NCI-H524 treated with DMSO at 0.1 percent for 48 hours (cell line): ENCODE measurements at places on chromosomes 1 and 21.

GRCh38 chr1:154335025-154335714 lies 9.8 kb downstream of the ATP8B2 start:
- DNase-seq: no peak

GRCh38 chr1:5649166-5649551 lies 343.1 kb downstream of the NPHP4 start:
- DNase-seq: no peak

DNA sequence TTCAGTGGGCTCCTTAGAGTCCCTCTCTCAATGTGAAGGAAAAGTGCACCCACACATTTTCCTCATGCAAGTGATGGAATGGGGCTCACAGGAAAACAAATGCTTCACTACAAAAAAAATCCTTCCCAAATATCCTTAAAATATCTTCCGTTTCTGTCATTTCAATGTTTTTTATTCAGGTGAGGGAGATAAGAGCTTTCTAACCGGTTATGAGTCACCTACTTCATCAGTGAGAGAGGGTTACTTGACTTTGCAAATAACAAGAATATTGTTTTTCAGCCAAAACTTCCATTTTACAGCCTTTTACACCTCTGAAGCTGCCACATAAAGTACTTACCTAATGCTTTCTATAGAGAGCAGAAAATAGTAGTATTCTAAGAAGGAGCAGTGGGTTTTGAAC lies 98.3 kb upstream of the CD55 start:
- no peak for DNase-seq

DNA sequence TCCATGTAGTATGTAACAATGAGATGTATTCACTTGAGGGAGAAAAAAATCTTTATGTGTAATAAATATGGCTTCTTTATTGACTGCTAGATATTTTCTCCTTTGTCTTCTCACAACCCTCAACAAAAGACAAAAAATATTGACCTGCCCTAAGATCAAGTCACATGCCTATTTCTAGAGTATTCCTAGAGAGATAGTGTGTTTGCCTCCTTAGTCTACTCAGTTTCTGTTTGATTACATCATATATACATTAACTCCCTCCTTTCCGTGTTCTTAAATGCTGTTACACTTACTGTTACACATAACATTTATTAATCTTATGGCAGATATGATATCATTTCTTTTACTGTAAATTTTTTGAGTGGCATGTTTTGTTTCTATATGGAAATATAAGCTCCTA lies 281.6 kb upstream of the RGS18 start:
- DNase-seq: no peak

- DNase-seq: no peak
Measured at GRCh38 chr1:66231217-66231616, 302.7 kb upstream of the SGIP1 start.

- no peak for DNase-seq
Measured at GRCh38 chr1:40307186-40307585, 9.9 kb downstream of the COL9A2 start.

DNA sequence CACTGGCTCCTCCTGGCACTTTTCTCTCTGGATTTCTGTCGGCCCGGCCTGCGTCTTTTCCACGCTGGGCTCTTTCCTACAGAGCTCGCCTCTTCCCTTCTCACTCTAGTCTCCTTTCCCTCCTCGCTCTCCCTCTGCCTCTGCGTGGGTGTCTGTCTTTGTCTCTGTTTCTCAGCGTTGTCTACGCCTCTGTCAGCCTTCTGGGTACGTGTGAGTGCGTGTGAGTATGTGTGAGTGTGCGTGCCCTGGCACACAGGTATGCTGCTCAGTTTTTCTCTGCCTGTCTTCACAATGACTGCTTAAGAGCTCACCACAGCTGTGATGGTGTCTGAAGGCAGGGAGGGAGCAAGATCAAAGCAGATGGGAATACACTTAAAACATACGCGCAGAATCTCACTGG lies 77.7 kb downstream of the KIRREL1 start:
- no peak for DNase-seq

- no peak for DNase-seq
Measured at GRCh38 chr1:201245082-201245481, 38.2 kb upstream of the PKP1 start.

DNA sequence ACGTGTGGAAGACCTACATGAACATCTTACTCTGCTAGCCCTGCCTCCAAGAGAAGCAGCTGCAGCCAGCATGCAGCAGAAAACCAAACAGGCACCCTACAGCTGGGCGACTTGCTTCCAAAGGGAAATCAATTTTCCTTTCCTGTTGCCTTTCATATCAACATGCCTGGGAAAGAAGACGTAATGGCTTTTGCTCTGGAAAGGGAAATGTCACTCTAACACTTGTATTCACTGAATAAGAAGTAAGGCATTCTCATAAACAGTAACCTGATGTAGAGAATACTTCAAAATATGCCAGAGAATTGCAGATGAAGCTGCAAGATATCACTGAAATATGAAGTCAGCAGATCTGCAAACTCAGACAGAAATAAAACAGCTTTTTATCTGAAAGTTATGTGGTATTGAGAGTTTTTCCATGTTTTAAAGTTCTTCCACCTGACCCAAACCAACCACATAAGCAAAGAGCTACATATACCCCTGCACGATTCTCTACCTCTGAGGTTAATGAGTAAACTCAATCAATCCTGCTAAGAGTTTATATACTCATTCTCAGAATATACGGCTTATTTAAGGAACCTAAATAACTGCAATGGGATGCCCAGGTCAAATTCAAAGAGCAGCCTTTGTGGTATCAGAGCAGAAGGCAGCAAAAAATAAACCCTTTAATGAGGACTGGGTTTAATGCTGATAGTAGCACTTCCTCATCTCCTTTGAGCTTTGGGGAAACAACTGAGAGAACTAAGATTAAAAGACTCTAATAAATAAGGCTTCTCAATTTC lies 150.9 kb downstream of the RERE start:
- DNase-seq: no peak

DNA sequence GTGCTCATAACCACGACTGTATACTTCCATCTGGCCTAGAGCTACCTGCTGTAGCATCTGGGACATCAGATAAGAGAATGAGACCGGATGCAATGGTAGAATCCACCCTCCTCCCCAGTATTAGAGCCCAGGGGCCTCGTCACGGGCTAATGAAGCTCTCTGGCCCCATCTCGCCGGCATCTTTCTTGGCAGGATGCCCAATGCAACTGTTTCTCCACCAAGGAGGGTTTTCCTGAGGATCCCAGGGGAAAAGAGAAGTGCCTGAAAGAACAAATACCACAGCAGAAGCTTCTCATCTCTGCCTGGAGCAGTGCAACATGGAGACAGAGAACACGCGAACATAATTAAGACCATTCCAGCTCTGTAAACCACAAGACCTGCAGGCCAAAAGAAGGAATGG lies 80.0 kb downstream of the VWA5B1 start:
- DNase-seq: peak; percentile 53

DNA sequence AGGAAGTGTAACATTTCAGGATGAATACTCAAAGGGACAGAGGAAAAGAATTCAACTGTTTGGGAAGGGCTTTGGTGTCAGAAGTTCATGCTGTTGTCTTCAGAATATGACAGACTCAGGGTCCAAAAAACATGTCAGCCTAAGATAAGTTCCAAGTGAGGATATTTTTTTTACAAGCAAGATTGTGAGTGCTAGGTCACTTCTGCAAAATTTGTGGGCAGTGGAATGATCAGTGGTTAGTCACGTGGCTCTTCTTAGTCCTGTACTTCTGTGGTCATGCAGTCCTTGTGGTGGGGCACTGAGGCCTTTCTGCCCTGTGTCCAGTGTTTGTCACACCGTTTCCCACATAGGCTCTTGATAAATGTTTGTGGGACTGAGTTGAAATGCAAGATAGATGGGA lies 5.2 kb downstream of the RGL1 start:
- no peak for DNase-seq

GRCh38 chr1:2552189-2552588 lies 4.0 kb upstream of the TNFRSF14 start:
- DNase-seq: no peak

GRCh38 chr1:160486453-160486852 lies 36.6 kb downstream of the SLAMF6 start:
- no peak for DNase-seq

GRCh38 chr1:55309053-55309452 lies 93.9 kb upstream of the USP24 start:
- no peak for DNase-seq

GRCh38 chr1:186745531-186746146 lies 65.4 kb upstream of the PTGS2 start:
- DNase-seq: no peak

- no peak for DNase-seq
Measured at GRCh38 chr1:222996310-222996975, 146.6 kb downstream of the TLR5 start.

DNA sequence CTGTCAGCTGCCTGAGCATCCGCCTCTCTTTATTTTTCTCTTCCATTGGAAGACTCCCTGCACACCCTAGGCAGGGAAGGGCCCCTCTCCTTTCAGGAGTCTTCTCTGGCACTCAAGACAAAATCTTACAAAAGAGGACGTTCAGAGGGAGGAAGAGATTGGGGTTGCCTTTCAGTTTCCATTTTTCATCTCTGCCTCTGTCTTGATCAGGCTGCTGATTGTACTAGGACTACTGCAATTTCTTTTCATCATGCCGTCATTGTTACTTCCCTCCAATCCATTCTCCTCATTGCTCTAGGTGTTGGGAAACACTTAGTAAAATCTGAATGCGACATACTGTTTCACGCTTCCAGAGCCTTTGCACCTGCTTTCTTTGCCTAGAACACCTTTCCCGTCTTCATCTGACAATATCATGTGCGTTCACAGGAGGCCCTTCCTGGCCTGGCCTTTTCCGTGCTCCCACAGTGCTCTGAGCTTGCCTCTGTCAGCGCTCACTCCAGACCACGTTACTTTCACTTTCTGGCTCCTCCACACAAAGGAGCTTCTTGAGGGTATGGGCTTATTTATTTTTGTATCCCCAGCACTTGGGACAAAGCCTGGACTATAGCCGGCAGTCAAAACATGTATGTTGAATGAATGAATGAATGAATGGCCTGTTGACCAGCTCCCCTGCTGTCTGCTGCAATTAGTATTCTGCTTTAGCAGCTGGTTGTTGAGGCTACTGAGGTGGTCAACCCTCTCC lies 10.9 kb downstream of the LRRC71 start:
- DNase-seq: no peak

DNA sequence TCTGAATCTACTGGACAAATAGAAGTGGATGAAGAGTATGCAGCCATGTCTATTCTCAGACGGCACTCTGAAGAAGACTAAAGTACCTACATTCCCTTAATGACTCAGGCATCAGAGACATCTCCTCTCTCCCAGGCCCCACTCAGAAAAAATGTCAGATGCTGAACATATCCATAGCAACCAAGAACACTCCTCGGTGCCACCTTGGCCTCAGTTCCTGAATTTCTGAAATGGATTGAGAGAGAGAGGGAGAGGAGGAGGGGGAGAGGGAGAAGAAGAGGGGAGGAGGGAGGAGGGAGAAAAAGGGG lies 16.0 kb upstream of the OVAAL start:
- DNase-seq: no peak

DNA sequence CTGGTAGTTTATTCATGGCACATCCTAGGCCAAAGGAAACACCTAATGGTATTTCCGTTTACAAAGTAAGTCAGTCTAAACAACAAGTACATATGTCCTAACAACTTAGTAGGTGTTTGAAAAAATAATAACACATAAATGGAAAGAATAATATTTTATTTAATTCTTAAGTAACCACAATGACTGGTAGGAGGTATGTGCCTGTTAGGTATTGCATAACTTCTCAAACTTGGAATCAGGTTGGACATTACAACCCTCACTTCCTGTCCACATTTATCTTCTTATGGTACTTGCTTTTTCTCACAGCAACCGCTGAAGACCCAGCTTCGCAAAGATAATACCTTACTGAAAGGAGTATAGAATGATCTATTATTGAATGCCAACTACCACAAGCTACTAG lies 64.2 kb downstream of the VPS13D start:
- DNase-seq: no peak

- no peak for DNase-seq
Measured at GRCh38 chr1:192610112-192610889, 25.6 kb upstream of the RGS13 start.

- no peak for DNase-seq
Measured at GRCh38 chr1:47849591-47850261, 147.5 kb downstream of the TRABD2B start.

- DNase-seq: no peak
Measured at GRCh38 chr1:40092706-40093639, 4.1 kb downstream of the PPT1 start.

GRCh38 chr1:177732178-177732577 lies 237.7 kb downstream of the SEC16B start:
- no peak for DNase-seq

DNA sequence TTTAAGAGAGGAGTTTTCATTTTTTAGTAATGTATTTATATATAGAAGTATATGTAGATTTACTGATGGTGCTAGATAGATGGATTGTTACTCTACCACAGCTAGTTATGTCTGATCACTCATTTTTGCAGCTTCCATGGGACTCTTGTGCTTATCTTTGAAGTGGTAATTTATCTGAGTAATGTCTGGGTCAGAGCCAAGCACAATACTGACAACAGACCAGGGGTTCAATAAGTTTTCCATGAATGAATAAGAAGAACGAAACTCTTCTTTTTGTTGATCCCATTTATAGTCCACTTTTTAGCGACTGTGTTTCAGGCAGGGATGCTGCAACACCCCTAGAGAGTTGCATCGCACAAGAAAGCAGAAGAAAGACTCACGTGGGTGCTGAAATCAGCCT lies 935.2 kb downstream of the PLA2G4A start:
- no peak for DNase-seq

DNA sequence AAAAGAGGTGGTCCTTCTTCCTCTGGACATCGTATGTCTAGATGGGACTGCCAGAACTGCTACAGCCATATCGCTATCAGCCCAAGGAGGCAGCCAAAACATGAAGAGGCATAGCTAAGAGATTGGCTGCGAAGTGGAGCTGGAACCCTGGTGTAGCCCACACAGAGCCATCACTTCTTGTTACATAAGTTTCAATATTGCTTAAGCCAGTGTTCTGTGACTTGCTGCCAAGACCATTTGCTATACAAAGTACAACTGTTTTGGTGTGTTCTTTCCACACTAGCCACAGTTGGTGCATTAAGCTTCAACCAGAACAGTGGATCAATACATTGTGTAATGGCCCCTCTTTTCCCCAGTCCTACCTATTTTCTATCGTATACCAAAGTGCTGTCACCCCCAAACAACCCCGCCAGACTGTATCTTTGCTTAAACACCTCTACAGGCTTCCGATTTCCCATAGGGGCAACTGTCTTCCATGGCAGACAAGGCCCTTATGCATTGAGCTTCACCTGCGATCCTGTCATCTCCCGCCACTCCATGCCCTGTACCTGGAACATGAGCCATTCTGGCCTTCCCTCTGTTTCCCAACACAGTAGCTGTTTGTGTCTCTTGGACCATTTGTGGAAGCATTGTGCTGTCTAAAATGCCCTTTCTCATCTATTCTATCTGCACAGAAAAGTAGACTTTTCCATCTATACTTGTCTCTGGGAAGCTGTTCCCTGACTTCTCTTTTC lies 241.8 kb downstream of the TTLL7 start:
- no peak for DNase-seq

GRCh38 chr1:153431427-153431826 lies 15.1 kb downstream of the S100A7A start:
- DNase-seq: no peak

GRCh38 chr1:185419718-185420117 lies 102.7 kb upstream of the IVNS1ABP start:
- no peak for DNase-seq
